ENCODE measurements at places on chromosomes 1 and 21.

DNA sequence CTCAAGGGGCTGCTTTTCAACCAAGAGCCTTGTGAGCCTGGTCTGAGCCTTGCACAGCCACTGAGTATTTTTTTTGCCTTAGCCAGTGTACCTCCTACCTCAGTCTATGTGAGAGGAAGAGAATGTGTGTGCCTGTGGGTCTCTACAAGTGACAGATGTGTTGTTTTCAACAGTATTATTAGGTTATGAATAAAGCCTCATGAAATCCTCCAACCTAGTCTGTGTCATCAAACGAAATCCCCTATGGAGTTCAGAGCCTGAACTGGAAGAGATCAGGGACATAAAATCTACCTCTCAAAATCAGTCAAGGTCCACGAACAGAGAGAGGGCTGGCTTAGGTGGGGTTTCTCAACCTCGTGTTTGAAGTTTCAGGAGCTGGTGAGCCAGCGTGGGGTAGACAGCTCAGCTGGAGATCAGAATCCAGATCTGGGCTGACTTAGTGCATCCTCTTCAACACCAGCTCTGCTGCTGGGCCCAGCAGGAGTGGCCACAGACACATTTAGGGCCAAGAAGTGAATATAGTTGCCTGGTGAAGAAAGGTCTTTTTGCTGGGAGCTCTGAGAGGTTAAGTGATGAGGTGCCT, 8.2 kb downstream of the XKR8 start:
- no peak for DNase-seq

GRCh38 chr1:5887349-5887970, 104.8 kb downstream of the NPHP4 start:
- no peak for DNase-seq

DNA sequence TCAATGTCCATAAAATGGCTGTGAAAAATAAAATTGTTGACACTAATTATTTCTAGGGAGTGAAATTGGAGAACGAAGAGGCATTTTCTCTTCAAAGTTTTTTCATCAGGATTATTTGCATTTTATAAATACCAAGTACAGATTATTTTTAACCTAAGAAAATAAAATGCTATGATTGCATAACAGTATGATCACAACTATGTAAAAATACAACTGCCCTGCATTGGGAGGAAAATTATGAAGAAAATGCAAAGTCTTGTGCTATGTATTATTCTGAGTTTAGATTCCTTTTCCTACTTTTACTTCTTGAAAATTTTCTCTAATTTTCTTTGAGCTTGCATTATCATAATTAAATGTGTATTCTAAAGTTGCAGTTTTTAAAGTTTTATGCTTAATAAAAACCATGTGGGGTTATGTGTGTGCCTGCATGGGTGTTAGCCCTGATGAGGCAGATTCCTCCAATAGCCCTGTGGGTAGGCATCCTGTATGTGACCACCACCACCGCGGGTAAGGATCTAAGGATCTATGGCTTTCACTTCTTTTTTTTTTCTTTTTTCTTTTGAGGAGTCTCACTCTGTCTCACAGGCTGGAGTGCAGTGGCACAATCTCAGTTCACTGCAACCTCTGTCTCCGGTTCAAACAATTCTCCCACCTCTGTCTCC, 24.7 kb downstream of the STX6 start:
- DNase-seq, result no peak

DNA sequence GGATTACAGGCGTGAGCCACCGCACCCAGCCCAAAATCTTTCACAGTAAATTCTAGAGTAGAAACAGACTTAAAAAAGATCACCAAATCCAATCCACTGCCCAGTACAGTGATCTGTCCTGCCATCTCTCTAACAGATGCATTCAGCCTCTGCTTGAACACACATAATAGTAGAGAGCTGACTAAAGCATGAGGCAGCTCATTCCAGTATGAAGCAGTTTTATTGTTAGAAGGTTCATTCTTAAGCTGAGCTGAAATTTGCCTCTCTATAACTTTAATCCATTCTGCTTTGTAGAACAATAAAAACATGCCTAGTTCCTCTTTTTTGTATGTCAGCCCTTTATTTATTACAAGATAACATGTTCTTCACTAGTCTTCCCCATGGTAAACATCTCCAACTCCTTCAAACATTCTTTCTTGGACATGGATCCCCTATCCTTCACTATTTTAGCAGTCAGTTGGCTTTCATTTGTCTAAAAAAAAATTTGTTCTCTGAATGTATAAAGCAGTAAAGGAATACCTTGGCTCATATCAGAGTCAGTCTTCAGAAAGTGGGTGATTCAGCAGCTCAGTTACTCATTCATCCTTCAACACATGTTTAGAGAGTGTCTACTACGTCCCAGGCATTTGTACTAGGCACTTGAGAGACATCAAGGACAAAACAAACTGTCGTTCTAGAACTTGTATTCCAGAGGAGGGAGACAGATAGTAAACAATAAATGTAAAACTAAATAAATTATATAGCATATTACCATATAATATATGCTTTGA, 10.7 kb upstream of the PTBP2 start:
- no peak for DNase-seq

GRCh38 chr1:229980009-229980408, 87.0 kb upstream of the GALNT2 start:
- no peak for DNase-seq

DNA sequence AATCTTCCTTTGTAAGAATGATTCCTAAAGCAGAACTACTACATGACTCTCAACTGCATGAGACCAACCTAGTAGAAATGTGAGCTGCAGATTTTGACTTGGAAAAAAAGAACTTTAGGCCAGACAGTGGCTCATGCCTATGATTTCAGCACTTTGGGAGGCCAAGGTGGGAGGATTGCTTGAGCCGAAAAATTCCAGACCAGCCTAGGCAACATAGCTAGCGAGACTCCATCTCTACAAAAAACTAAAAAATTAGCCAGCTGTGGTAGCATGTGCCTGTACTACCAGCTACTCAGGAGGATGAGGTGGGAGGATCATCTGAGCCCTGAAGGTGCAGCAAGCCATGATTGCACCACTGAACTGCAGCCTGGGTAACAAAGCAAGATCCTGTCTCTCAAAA, 24.7 kb upstream of the ITLN2 start:
- no peak for DNase-seq

DNA sequence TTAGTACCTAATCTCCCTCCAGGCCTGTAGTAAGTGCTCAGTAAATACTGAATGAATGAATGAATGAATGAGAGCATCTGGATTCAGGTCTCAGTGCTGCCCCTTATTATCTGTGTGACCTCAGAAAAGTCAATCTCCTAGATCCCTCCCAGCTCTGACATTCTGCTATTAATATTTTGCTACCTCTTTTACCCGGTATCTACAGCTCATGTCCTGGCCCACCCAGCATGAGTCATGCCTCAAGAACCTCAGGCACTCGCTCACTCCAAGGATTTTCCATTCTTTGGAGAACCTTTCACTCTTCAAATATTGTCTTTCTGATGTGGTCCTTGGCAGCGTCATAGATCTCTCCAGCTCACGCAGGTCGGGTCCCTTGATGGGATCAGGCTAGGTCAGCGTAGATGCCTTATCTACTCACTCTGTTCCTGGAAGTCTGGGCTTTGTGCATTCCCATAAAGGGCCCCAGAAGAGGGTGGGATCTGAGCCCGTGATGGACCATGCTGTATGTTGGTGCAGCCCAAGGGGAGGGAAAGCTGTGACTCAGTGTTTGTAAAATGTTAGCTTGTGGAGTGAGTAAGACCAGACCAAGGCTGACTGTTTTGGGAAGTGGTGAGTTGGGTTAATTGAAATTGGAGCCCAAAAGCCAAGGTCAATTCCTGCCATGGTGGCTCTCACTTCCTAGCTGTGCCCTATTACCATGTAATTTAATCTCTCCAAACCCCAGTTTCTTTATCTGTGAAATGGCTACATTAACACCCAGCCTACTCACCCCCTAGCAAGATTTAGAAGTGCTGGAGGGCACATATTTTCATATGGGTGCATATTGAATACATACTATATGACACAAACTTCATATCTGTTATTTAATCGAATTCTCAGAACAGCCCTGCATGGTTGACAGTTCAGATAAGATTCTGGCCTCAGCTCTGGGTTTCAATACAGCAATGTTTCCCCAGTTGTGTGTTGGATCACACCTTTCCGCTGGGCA, 214.1 kb upstream of the USP24 start:
- DNase-seq, result peak; percentile 70

Data from sigmoid colon (tissue), 7 donors.